Bone marrow (tissue), 2 donors: ENCODE measurements at places on chromosomes 16 and 17.

DNA sequence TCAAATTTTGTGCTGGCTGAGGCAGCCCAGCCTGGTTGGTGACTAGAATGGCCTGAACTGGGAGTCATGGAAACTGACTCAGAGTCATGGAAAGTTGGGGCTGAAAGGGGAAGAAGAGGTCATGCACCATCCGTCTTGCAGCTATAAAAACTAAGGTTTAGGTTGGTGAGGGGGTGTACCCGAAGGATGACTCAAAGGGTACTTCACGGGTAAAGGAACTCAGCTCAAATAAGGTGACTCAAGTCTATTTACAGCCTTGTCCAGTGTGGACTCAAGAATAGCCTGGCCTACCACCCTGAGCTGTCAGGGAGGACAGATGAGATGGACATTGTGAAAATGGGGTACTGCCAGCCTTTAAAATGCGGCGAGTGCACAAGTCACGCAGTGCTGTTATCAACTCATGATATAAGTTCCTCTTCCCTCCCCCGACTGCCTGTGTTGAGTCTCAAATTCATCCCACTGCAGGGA lies 18.6 kb downstream of the CD300LB start:
- DNase-seq: peak; percentile 91

DNA sequence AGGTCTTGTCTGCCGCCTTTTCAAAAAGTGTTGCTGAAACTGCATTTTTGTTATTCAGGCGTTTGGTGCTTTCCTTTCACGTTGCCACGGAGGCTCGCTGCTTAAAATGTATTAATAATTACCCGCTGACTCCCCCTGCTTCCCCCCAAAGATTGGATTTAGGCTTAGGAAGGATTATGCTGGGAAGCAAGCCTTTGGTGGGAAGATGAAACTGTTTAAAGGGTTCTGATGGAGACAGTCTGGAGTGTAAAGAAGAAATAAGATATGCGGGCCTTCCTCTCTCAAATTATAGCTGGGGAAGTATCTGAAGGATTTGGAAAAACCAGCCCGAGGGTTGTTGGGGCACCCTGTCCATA lies 1.1 kb downstream of the KSR1 start:
- no peak for DNase-seq

DNA sequence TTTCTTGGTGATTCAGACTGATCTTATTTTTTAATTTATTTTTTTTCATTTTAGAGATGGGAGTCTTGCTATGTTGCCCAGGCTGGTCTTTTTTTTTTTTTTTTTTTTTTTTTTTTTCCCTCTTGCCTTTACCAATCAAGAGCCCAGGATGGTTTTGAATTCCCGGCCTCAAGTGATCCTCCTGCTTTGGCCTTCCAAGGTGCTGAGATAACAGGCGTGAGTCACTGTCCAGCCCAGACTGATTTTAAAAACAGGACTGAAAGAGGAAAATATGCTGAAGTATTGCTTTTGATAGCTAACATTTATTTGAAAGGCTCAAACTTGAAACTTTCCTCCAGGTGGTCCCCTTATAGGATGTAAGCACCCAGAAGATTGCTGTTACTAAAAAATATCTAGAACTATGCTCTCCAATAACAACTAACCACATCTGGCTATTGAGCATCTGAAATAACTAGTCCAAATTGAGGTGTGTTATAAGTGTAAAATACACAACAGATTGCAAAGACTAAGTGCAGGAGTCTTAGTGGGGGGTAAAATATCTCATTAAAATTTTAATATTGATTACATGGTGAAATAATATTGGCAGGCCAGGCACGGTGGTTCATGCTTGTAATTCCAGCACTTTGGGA lies 15.8 kb upstream of the BRIP1 start:
- no peak for DNase-seq

GRCh38 chr17:72445055-72445991 lies 324.5 kb downstream of the SOX9 start:
- no peak for DNase-seq

DNA sequence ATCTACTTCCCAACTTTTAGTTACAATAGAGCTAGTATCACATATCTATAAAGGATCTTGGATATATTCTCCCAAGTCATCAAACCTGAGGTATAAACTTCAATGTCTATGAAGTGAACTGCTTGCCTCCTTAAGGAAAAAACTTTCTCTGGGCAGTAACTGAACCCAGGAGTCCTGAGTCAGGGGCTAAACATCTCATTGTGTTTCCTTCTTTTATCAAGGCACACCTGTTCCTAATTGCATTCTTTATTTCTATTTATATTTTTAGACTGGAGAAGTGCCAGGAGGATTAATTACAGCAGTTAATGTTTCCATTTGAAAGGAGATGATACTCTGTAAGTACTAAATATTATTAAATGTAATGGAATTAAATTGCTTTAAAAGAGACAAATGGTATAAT lies 98.6 kb downstream of the CDH8 start:
- no peak for DNase-seq

GRCh38 chr17:27553019-27553511 lies 77.9 kb upstream of the LGALS9 start:
- DNase-seq: no peak

- no peak for DNase-seq
These were observed 60.9 kb downstream of the MRTFB start for GRCh38 chr16:14131774-14132695.
